ENCODE measurements at places on chromosomes 2 and 18.
A peak's percentile ranks its signal among the peaks of the same experiment; 100 is the strongest.

DNA sequence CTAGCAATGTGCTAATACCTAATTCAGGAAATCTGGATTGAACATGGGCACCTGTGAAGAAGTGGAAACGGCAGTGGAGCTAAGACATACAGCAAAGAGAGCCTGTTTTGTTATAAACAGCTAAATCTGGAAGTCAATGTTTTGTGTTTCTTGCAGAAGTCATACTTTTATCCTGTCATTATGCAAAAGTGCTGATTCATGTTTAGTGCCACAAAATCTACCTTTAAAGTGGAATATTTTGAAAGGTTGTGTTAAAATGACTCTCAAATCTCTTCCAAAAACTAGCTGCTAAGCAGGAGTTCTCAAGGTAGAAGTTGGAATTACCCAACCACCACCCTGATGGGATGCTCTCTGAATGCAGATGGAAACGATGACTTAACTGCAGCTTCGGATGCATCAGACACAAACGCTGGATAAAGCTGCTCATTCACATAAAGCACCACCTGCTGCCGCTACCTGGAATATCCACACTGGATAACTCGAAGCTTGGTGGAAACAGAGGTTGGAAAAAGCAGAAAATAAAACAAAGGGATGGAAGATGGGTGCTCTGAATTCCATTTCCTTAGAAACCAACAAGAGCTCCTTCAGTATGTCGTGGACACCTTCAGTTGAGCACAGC is 132.6 kb upstream of the ZNF236 start:
- no peak for DNase-seq

DNA sequence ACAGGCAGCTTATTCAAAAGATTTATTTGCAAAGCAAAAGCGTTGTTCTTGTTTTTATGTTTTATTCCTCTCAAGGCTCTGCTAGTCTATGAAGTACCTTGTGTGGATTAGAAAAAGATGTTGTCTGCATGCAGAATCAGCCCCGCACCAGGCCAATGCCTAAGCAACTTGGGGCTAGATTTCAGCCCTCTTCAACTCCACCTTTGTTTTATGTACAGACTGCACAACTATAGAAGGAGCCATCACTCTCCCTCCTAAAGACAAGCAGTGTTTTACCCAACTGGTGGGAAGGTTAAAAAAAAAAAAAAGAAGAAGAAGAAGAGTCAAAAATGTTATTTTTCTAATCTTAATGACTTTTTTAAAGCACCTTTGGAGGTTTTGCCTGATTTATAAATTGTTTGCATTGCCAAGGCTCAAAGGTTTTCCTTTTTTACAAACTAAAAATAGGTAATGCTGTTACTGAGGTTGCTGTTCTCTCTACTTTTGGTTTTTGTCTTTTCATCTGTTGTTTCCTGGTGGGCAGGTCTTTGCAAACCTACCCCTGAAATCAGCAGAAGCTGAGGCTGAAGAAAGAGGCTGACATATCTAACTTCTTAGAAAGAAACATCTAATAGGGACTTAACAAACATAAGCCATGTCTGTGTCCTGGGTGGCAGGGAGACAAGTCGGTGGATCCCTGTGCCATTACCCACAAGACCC is 164.0 kb downstream of the SLC39A10 start:
- DNase-seq, result no peak

GRCh38 chr2:190080527-190081049 is 18.1 kb upstream of the MSTN start:
- no peak for DNase-seq

DNA sequence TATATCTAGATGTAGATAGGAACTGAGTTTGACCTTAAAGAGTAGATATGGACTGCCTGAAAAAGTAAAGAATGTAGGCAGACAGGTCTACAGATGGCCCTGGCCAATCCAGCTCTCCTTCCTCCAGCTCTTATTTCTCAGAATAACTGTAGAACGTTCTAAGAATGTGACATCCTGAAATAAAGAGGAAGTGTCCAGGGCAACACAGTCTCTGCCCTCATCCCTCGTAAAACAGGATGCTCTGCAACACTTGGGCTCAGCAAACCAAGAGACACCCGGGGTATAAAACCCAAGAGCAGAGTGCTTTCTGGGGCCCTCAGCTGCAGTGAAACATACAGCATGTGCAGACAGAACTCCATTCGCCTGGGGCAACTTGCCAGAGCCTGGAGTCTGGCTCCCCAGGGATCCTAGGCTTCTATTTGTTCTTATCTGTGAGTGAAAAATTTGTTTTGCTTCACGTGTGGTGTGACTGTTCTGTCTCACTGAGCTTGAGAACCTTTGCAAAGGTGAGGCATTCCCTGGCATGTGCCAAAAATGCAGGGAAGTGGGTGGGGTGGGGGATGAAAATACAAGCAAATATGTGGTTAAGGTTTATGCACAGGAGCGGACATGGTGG is 401.0 kb downstream of the SETBP1 start:
- no peak for DNase-seq

DNA sequence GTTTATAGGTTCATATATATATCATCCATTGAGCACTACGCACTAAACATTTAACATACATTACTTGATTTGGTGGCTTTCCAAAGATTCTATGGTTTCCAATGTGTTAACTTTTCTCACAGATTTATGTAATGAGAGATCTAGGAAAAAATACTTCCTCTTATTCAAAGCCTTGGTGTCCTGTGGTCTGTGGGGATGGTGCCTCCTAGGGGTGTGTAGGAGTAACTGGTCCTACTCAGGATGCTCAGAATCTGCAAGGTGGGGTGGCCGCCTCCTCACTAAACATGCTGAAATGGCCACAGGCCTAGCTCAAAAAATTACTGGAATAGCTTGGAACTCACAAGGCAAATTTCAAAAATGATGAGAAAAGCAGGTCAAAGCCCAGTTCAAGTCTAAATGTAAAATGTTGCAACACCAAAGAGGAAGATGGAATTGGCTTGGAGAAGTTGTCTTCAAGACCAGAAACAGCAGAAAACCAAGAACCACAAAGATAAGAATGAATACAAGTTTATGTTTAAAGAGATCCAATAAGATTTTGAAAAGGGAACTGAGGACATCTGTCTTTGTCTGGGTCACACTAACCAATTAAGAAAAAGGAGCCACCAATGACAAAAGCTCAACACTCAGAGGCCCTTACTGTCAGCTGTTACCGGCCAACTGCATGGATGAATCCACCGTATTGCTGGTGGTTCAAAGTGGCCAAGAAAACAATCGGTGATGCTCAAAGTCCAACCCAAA is 11.5 kb downstream of the GPR55 start:
- DNase-seq, result peak; percentile 69
